ENCODE measurements at places on chromosomes 2 and 18. TPM values are rescaled to one million over a fixed set of nuclear protein-coding genes. Genes with fewer than 3 reads are reported as not detected.

DNA sequence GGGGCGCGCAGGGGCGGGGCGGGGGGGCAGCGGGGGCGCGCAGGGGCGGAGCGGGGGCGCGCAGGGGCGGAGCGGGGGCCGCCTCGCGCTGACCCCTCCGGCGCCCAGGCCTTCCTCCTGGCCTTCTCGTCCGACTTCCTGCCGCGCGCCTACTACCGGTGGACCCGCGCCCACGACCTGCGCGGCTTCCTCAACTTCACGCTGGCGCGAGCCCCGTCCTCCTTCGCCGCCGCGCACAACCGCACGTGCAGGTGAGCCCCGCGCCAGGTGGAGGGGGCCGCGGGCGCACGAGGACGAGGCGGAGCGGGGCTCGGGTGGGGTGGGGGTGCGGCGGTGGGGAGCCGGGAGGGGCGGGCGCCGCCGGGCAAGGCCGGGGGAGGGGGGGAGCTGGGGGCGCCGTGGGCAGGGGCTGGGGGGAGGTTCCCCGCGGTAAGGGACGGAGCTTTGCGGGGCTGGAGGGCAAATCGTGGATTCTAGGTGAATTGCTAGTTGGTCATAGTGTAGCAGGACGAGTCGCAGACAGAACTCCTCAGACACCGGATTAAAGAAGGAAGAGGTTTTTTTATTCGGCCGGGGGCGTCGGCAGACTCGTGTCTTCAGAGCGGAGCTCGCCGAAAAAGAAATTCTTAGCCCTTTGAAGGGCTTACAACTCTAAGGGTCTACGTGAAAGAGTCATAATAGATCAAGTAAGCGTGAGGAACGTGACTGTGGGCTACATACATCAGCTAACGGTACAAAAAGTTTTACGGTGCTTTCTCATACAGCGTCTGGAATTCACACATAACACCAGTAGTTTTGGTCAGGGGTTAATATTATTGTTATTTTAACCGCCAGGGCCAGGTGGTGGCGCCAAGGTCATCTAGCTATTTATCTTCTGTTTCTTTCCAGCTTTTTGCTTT lies 29.9 kb downstream of the ANO7 start:
- H3K27ac ChIP-seq = peak overlapping the region; percentile 80
- H3K4me3 ChIP-seq = peak overlapping the region; percentile 75
- no peaks in the 10 kb centered on the region for H3K4me1 ChIP-seq

DNA sequence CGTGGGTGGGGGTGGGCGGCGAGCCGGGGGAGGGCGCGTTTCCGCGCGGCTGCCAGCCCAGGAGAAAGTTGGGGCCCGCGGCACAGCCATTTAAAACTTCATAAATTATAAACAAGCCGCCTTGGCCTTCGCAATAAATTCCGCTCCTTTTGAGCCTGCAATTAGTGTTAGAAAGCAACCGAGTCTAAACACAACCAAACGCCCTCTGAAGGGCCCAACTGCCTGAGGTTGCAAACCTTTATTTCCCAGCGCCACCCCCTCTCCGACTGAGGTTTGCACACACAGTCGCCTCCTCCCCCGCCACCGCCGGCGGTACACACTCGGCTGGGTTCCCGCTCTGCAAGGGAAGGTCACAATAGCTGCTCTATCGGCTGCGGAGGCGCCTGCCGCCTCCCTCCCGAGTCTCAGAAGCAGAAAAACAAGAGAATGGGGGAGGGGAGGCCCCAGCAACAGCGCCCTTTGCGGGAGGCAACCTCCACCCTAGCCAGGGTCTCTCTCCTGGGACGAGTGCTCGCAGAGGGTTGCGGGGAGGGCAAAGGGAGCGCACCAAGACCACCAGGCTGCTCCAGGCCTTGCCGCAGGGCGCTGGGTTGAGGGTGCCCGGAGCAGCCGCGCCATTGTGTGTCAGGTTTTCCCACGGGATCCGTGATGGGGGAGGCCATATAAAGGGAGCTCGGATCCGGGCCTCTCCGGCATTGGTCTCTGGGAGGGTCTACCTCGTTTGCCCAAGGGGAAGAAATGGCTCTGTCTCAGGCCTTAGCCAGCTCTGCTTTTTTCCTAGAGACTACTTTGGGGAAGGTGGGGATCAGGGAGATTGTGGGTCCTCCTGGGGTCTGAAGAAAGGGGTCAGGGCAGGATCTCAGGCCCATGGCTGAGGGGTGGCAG lies 13.4 kb upstream of the HOXD1 start:
- H3K36me3 ChIP-seq = no peaks in the 10 kb centered on the region
- DNase-seq = peak; percentile 50
- no peak overlapping the region for H3K4me3 ChIP-seq
- no peaks in the 10 kb centered on the region for H3K4me1 ChIP-seq
- H3K27me3 ChIP-seq = peaks cover 51% of the 10 kb centered on the region

DNA sequence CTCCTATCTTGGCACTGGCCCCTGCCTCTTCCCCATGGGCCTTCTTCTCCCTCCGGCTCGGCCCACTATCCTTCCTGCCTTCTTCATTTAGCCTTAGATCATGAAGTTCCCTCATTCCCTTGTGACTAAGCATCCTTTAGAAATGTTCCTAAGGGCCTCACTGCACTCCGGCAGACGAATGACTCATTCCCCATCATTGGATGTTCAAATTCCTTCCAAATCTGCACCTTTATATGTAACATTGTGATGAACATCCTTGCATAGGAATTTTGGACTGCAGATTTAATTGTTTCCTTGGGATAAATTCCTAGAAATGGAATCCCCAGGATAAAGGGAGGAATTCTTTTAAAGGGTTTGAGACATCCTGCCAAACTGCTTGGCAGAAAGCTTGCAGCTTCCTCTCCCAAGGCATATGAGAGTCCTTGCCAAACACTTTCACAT lies 19.0 kb downstream of the CRACDL start:
- no peak overlapping the region for H3K27ac ChIP-seq
- no peak overlapping the region for H3K4me3 ChIP-seq
- H3K27me3 ChIP-seq = no peaks in the 10 kb centered on the region
- H3K4me1 ChIP-seq = no peaks in the 10 kb centered on the region

Gene UPP2
- not detected for total RNA-seq

DNA sequence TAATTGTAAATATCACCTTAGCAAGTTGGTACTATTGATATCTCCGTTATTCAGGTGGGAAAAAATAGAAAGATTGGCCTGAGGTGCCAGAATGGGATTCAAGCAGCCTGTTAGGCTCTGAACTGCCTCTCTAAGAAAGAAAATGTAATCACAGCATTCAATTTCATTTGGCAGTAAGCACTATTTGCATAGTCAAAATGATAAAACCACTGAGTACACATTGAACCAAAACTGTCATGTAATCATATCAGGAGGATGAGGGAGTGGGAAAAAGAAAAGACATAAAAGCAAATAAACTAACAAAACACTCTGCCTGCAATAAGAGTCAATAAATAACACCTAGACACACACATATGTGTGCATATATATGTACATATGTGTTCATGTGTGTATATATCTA lies 103.9 kb upstream of the TACR1 start:
- no peak for DNase-seq
- no peaks in the 10 kb centered on the region for H3K27me3 ChIP-seq
- no peak overlapping the region for H3K27ac ChIP-seq

DNA sequence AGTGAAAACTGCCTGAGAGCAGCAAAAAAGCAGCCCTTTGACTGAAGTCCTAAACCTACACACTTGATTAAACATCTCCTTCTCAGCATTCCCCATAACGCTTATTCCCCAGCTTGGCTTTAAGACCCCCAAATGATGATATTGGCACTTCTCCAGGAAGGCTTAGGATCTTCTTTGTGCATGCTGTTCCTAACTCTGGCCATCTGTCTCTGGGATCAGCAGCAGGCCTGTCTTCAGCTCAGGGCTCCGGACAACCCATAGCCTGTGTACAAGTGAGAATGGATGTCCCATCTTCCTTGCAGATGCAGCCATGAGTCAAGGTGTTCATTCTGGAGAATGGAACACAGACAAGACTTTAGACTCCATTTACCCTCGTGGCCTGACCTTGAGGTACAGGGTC lies 81.6 kb upstream of the TMEM17 start:
- no peak overlapping the region for H3K4me3 ChIP-seq
- no peaks in the 10 kb centered on the region for H3K27me3 ChIP-seq
- no peak for DNase-seq

Gene CSRNP3
- total RNA-seq = 4.5 TPM

DNA sequence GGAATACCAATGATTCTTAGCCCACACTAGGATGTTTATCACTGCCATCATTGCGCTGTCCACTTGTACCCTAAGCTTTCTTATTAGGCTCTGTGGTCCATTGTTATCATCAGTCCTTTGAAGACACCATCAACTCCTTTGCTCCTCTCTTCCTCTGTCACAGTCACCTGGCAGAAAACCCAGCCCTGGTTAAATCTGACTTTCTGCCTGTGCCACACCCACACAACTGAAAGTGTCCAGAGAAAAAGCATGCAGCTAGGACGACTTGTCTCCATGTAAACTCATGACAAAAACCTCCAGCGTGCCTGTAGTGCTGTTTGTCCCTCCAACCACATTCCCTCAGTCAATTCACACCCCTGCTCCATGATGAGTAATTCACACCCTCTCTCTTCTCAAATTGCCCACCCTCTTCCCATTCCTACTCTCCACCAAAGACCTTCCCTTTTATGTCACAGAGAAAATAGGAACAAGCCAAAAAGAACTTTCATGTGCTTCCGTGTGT lies 297.4 kb upstream of the MGAT5 start:
- peak overlapping the region; percentile 48 for H3K27ac ChIP-seq
- no peaks in the 10 kb centered on the region for H3K27me3 ChIP-seq
- no peak for DNase-seq
- no peak overlapping the region for H3K4me3 ChIP-seq
- no peaks in the 10 kb centered on the region for H3K36me3 ChIP-seq

Gene SDC1
- not detected for total RNA-seq

DNA sequence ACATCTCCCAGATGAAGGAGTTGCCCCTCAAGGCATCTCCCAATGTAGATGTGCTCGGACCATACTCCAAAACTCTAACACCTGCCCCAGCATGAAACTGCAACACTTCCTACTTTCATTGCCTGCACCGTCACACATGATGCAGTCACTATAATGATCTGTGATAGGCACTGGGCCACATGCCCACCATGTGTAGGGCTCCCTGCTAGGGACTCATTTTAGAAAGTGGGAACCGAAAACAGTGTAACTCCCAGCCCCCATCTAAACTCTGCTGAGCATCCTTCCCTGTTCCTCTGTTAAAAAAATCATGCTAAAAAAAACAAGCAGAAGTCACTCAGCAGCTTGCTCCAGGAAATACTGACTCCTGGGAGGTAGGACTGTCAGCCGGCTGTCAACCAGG lies 496.1 kb upstream of the RAB6C start:
- no peaks in the 10 kb centered on the region for H3K36me3 ChIP-seq
- no peaks in the 10 kb centered on the region for H3K4me1 ChIP-seq
- DNase-seq = no peak
- no peak overlapping the region for H3K27ac ChIP-seq

GRCh38 chr2:237191714-237192081 lies 106.0 kb downstream of the COPS8 start:
- H3K27me3 ChIP-seq = no peaks in the 10 kb centered on the region
- H3K36me3 ChIP-seq = no peaks in the 10 kb centered on the region
- H3K27ac ChIP-seq = no peak overlapping the region
- no peak for DNase-seq

DNA sequence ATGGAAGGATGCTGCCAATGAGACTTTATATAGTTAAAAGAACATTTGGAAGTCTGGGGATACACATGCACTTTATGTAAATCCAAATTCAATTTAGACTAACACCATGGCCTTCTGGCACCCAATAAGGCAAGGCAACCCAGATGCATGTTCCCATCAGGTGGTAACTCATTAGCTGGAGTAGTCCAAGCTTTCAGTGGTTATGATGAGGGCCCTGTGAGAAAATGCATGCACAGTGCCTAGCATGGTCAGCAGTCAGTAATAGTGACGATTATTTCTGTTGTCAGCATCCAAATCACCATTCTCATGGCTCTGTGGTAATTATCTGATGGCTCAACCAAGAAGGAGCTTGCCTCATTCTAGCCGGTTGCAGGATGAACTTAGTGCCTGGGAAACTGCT lies 70.3 kb upstream of the CTLA4 start:
- peak overlapping the region; percentile 15 for H3K27ac ChIP-seq
- no peak overlapping the region for H3K4me3 ChIP-seq
- DNase-seq = no peak
- H3K4me1 ChIP-seq = no peaks in the 10 kb centered on the region
- no peaks in the 10 kb centered on the region for H3K36me3 ChIP-seq

- DNase-seq = no peak
- no peak overlapping the region for H3K27ac ChIP-seq
- no peaks in the 10 kb centered on the region for H3K4me1 ChIP-seq
These were observed 154.2 kb upstream of the ID2 start for GRCh38 chr2:8527676-8528075.

GRCh38 chr2:227442639-227443038 lies 29.3 kb upstream of the AGFG1 start:
- H3K27me3 ChIP-seq = no peaks in the 10 kb centered on the region
- no peak overlapping the region for H3K4me3 ChIP-seq
- H3K27ac ChIP-seq = no peak overlapping the region
- no peaks in the 10 kb centered on the region for H3K36me3 ChIP-seq

- H3K27ac ChIP-seq = no peak within 1 kb of the TSS
- H3K4me3 ChIP-seq = peak within 1 kb of the TSS; percentile 51
- DNase-seq = no peak
- peaks cover 15% of the 10 kb centered on the region for H3K27me3 ChIP-seq
These were observed at the start of gene ATP6V1C2 for GRCh38 chr2:10721396-10722251. Gene ATP6V1C2, plus strand, starts transcription at chr2:10721630. Its CDS starts 1,220 bp downstream, at chr2:10722850.

GRCh38 chr2:219969508-219969907 lies 342.1 kb downstream of the SLC4A3 start:
- no peaks in the 10 kb centered on the region for H3K4me1 ChIP-seq
- H3K27ac ChIP-seq = no peak overlapping the region
- no peak for DNase-seq
- H3K27me3 ChIP-seq = no peaks in the 10 kb centered on the region

DNA sequence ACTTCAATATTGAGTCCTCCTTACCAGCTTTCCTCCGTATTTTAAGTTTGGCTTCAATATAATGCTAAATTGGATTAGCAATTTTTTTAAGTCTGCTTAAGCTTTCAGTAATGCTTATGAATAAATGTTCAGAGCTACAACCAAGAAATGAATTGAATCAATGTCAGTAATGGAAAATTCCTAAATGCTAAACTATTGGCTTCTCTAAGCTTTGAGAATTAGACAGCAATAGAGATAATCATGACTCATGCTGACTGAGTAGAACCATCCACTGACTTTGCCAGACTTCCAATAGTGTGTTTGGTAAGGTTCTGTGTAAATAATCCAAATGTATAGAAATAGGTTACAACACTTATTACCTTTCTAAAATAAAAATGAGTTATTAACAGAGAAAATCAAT lies 8.9 kb upstream of the PDE1A start:
- no peak for DNase-seq
- no peaks in the 10 kb centered on the region for H3K4me1 ChIP-seq
- H3K36me3 ChIP-seq = no peaks in the 10 kb centered on the region
- peak overlapping the region; percentile 39 for H3K27ac ChIP-seq
- no peak overlapping the region for H3K4me3 ChIP-seq

- no peaks in the 10 kb centered on the region for H3K4me1 ChIP-seq
These were observed 36.1 kb upstream of the ITGA4 start for GRCh38 chr2:181421131-181421458.

Gene NT5DC4
- total RNA-seq = not detected

Measured in right atrium auricular region (tissue), 2 donors.